Psoas muscle (tissue), 8 donors: ENCODE measurements at places on chromosomes 5 and 9. TPM values are rescaled to one million over a fixed set of nuclear protein-coding genes. Genes with fewer than 3 reads are reported as not detected.

The SLC34A1 gene
- total RNA-seq: not detected

The SLC27A4 gene
- 26.2 TPM for total RNA-seq

The PSAT1 gene
- 1.1 TPM for total RNA-seq

The ANKDD1B gene
- not detected for total RNA-seq

The DND1 gene
- total RNA-seq: 0.30 TPM

The SPINK4 gene
- not detected for total RNA-seq

The TMEM215 gene
- not detected for total RNA-seq

The CA9 gene
- not detected for total RNA-seq

The PCDHGB3 gene
- 1.1 TPM for total RNA-seq

The PCDHGA11 gene
- 0.94 TPM for total RNA-seq

The UBE2QL1 gene
- 20.3 TPM for total RNA-seq

The SLC6A3 gene
- total RNA-seq: not detected

The KIAA0825 gene
- total RNA-seq: 1.5 TPM

The SRA1 gene
- 37.9 TPM for total RNA-seq

The IL17B gene
- not detected for total RNA-seq

The SUSD3 gene
- 0.54 TPM for total RNA-seq

The PTPRD gene
- 2.2 TPM for total RNA-seq

The ATP10B gene
- total RNA-seq: not detected

The TSSK1B gene
- not detected for total RNA-seq

The TMEM252 gene
- total RNA-seq: not detected

The SGCD gene
- total RNA-seq: 34.3 TPM

The CTNNA1 gene
- total RNA-seq: 117 TPM

The FBXW2 gene
- total RNA-seq: 27.5 TPM

The OGN gene
- 7.4 TPM for total RNA-seq

The SET gene
- 171 TPM for total RNA-seq

The COL15A1 gene
- total RNA-seq: 21.0 TPM

The ZNF883 gene
- 0.66 TPM for total RNA-seq

The VDAC1 gene
- total RNA-seq: 481 TPM

The CEMIP2 gene
- total RNA-seq: 14.4 TPM

The ARID3C gene
- total RNA-seq: 0.16 TPM
